ENCODE measurements at places on chromosomes 4 and X.

DNA sequence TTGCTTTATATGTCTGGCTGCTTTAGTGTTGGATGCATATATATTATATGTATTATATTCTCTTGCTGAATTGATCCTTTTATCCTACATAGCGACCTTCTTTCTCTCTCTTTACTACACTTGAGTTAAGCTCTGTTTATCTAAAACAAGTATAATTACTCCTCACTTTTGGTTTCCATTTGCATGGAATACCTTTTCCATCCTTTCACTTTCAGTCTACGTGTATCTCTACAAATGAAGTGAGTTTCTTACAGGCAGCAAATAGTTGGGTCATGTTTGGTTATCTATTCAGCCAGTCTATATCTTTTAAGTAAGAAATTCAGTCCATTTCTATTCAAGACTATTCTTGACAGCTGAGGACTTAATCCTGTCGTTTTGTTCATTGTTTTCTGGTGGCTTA is 167.5 kb upstream of the USP38 start:
- no peak for DNase-seq

DNA sequence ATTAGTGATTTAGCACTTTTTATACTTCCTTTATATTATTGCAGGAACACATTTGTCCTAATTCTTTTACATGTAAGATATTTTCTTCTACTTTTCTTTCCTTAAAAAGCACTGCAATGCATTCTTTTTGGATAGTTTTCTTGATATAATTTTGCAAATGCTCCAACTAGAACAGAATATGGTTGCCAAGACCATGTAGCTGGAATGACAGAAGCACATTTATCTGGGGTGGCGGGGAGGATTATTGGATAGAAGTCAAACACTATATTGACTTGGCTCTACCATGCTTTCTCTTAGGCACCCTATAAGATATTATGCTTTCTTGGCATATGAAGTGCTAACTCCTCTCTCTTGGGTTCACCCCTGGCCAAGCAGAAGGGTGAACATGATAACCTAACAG is 983.5 kb downstream of the FAT4 start:
- no peak for DNase-seq

- no peak for DNase-seq
Observed at GRCh38 chrX:31480696-31481095, 408.9 kb upstream of the FTHL17 start.

DNA sequence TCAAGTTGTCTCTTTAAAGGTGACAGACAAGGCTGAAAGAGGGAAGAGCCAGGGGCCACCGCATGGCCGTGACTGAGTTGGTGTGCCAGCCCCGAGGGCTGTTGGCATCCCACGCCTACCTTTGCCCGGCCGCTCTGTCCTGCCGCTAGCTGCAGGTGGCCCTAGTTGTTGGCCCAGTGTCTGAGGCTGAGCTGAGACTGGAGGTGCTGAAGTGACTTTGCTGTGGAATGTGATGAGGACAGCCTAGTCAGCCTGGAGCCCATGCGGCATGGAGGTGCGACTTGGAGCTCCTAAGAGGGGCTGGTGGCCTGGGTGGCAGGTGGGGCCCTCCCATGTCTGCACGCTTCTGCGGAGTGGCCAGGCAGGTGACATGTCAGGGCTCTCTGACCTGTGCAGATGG is 6.6 kb downstream of the TADA2B start:
- no peak for DNase-seq

DNA sequence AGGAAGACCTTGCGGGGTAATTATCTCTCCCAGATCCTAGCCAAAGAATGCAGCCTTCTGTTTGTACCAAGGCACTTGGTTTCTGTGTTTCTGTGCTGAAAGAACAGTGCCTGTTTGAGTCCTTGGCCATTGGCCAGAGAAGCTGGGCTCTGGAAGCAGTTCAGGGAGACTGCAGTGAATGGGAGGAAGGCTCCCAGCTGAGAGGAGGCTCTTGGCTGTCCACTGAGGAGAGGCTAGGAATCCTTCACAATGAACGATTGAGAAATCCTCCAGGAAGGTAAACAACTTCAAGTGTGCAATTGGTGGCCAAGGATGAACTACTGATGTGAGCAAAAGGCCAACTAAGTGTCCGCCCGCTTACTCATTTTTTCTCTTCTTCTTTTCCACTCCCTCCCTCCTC is 61.3 kb downstream of the HS3ST1 start:
- no peak for DNase-seq

DNA sequence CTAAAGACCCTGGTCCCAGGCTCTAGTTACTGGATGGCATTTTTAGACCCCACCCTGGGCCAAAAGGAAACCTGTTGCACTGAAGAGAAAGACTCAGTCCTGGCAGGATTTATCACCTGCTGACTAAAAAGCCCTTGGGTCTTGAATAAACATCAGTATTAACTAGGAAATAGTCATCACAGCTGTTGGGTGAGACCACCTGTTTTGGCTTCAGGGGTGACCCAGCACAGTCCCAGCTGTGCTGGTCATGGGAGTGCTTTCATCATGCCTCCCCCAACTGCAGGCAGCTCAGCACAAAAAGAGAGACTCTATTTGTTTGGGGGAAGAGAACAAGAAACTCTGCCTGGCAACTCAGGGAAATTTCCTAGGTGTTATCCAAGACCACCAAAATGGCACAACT is 903.2 kb downstream of the C4orf33 start:
- no peak for DNase-seq

GRCh38 chrX:121307449-121307848 is 260.0 kb downstream of the GLUD2 start:
- no peak for DNase-seq

DNA sequence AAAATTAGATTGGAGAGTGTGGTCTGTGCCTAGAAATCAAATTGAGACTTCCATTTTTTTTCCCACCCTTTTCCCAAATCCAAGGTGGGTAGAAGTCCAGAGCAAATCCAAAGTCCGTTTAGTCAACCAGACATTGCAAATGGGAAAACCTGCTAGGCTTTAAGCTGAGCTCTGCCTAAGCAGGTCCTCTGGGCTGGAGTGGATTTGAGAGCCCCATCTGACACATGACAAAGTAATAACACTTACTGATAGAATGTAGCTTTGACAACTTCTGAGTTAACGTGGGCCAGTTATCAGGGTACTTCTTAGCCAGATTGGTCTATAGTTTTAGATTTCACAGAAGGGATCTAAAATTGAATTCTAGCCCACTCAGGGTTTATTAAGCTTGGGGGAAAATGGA is 242.3 kb downstream of the GALNTL6 start:
- no peak for DNase-seq

DNA sequence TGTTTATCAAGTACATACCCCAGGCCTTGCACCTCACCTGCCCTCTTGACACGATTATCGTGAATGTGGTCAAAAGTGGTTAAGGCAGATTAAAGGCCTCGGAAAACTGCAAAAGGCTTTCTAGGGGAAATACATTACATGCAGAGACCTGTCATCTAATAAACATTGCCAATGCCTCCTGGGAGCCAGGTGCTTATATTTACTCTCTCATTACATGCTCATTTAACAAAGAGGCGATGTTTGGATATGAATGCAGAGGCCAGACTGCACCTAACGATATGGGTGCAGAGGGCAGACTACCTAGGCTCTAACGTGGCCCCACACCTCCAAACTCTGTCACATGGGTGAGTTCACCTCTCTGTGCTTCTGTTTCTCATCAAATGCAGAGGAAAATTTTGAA is 14.5 kb downstream of the CRMP1 start:
- DNase-seq, result no peak

DNA sequence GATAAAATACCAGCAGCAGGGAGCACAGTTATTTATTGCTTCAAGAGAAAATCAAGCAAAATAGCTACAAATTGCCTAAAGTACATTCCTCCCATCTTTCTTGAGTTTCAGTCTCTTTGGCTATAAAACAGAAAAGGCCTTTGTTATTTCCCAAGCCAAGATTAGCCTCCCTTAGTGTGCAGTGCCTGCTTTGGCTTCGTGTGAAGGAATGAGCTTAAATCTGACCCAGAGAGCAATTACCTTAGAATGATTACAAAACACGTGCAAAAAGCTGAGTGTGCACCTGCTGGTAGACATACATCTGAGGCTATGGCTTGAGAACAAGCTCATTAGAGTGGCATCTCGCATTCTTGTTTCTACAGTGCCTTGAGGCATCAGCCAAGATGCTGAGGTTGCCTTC is 250.8 kb downstream of the C4orf33 start:
- no peak for DNase-seq

All from activated naive CD4-positive, alpha-beta T cell (primary cell).